ENCODE measurements at places on chromosomes 4 and X.

DNA sequence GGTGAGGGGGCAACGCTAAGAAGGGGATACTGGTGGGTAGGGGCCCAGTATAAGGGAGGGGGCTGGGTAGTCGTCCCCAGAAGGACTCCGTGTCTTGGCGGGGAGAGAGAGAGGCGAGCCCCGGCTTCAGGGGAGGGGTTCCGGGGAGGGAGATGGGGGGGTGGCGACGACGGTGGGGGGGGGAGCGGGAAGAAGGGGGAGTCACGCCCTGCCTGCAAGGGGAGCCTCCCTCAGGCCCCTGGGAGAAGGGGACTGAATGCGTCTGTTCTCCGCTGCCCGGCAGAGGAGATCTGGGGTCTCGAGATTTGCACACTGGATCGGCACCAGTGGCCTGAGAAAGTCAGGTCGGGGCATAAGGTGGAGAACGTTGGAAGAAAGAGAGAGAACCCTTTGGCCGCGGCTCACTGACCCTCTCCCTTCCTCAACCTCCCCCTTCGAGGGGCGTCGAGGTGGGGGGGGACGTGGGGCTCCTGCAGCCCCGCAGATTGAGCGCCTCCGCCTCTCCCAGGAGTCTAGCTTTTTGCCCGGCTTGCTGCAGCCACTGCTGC is 609 bp upstream of the BCORL1 start:
- no peak for DNase-seq

DNA sequence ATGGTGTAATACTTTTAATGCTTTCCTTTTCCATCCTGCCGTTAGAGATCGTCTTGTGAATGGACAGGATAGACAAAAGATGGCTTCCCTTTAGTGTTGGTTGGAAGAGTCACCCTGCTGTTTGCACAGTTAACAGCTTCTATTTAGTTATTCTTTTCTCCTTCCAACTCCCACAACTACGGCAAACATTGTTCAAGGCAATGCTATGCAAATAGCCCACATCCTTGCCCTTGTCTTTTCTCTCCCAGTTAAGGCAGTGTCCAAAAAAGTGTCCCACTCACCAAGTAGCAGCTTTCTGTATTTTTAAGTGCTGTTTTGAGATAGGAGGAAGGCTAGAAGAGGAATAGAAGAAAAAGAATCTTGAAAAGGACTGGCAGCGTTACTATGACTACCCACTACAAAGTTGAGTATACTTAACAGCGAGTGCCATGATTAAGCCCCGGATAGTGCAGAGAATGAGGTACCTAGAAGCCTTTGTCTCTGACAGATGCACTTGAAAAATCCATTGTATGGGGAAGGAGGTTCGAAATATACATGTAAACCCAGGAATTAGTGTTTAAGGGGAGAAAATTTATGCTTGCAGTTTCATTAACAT is 12.1 kb upstream of the RUFY3 start:
- no peak for DNase-seq

DNA sequence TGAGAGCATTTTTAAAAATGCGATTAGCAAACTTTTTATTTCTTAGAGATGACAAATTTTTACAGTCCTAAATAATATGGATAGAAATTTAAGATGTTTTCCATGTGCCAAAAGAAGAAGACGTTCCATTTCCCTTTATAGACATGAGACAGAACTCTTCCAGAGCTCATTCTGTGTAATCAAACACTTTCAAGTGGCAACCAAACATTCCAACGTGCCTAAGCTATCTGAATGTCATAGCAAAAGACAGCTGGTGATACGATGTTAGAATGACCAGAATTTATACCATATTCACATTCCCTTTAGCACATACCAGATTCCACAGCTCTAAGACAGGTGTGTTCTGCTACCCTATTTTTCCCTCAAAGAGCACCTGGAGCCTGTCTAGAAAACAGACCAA is 133.2 kb downstream of the ENOX2 start:
- no peak for DNase-seq

DNA sequence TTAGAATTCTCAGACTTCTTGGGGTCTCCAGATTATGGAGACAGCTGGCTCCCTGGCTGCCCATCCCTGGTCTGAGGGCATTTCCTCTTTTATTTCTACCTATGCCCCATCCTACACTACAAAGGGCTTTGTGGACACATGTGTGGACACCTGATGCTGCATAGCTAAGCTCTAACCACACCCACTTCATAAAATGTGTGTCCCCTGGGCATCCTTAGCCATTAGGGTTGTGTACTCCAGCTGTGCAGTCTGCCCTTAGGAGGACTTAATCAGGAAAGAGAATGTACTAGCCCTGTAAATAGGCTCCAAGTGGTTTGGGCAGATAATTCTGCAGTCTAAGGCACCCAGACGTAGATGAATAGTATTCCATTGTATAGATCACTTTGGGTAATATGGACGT is 47.0 kb downstream of the COQ2 start:
- DNase-seq: no peak

DNA sequence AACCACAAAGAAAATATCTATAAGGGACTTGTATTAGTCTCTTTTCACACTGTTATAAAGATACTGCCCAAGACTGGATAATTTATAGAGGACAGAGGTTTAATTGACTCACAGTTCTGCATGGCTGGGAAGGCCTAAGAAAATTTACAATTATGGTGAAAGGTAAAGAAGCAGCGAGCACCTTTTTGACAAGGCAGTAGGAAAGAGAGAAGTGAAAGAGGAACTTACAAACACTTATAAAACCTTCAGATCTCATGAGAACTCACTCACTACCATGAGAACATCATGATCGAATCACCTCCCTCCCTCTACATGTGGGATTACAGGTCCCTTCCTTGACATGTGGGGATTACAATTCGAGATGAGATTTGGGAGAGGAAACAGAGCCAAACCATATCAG is 856.0 kb downstream of the TRAM1L1 start:
- DNase-seq: no peak

DNA sequence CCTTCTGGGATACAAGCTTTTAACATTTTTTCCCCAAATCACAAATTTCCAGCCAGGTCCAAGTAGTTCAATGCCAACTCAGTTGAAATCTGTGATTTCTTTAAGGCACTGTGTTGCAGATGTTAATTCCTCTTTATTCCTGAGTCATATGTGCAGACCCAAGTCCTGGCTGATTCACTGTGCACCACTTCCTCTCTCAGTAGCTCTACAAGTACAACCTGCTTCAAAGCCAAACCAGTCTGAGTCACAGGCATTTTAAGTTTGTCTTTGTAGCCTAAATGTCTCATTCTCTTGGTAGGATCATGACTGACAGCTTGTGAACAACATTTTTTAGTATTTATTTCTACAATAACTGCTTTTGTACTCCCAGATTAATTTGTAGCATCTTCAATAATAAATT is 165.6 kb upstream of the S100G start:
- no peak for DNase-seq

DNA sequence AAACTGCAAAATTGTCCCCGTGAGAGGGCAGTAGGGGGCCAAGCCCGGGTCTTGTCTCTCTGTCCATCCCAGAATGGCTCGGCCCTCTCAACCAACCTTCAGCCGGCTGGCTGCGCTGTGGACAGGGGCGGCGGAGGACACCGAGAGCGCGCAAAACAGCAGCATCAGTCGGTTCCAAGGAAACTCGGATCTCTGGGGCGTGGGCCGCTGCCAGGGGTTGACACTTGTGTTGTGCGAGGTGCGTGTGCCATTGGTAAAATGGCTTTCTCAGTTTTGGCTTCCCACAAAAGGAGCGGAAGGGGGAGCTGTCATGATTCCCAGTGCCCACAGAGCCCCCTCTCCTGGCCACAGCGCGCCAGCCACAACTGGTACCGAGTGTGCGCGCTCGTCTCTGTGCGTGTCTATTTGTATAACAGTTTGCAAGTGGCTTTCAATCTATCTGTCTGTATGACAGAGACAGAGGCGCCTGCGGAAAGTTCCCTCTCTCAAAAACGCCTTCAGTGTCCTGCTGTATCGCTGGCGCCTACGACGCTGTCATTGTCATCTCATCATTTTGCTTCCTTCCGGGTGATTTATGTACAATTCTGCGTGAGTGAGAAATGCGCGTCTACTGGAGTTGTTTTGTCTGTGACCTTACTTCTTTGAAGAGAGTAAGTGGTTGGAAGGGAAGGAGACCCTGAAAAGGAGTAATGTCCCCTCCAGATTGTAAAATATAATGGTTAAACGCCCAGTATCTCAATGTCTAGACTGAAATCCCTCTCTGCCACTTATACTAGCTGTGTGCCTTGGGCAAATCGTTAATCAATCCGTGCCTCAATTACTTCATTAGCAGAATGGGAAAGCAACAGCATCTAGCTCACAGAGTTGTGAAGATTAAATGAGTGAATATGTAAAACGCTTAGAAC is 1.8 kb downstream of the DKK2 start:
- peak; percentile 57 for DNase-seq

GRCh38 chrX:136250191-136251040 is 784 bp downstream of the MAP7D3 start:
- DNase-seq: no peak

DNA sequence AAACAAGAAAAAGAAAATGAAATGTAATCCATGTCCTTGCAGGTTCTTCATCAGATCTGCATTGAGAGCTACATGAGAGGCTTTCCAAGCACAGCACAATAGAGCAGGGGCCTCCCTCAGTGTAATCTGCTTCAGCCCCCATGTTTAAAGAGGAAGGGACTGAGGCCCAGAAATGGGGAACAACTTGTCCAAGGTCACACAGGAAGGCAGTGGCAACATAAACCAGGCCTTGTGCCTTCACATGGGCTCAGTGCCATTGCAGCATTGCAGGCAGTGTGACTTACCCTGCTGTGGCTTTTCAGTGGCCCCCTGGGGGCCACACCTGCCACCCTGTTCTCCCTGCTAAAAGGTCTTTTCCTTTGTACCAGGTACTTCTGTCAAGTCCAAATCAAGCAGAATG is 20.9 kb upstream of the CD99L2 start:
- no peak for DNase-seq

DNA sequence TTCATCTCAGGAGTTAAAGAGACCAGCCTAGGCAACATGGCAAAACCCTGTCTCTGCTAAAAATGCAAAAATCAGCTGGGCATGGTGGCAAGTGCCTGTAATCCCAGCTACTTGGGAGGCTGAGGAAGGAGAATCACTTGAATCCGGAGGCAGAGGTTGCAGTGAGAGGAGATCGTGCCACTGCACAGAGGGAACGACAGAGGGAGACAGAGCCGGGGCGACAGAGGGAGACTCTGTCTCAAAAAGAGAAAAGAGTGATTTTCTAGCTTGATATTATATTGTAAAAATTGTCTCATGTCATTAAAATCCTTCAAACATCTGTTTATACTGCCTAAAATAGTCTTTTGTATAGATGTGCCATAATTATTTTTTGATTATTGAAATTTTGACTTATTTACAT is 225.4 kb upstream of the AGA start:
- DNase-seq: no peak

DNA sequence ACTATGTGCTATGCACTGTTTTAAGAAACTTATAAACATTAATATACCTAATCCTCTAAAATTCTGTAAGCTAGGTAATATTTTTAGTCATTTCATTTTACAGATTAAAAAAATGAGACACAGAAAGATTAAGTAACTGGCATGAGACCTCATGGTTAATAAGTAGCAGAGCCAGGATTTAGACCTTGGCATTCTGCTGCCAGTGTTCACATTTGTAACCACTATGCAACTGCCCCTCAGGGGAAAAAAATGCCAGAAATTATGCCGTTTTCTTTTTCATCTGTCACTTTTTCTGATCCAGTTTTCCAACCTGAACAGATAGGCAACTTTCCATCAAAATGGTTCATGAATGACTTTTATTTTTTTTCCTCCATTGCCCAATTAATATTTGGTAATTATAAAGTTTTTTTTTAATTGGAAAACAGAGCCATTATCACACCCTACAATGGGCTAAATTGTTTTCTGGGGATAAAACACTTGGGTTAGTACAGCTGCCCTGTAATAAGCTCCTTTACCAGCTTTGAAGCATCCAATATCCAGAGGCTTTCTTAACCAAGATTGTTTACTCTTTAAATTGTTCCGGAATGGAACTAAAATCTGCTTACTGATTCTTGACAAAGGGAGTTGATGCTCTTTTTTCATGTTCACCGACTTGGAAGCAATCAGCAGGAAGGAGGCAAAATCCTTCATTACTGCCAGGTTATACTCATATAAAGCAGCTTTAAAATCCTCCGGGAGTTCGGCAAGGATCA is 56.4 kb upstream of the DDX60 start:
- DNase-seq: no peak

All from amygdala (tissue), 56 donors.